ENCODE measurements at places on chromosomes 2 and 18.

DNA sequence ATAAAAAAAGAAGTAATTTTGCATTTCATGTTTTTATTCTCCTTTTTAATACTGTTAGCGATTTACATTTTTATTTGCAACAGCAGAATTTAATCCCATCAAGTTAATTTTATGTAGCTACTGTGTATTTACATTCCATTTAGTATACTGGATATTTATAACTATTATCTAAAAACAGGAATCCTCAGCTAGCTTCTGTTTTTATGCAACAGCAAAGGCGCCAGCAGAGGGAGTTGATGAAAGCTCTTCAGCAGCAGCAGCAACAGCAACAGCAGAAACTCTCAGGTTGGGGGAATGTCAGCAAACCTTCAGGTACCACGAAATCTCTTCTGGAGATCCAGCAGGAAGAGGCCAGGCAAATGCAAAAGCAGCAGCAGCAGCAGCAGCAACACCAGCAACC is 26.2 kb upstream of the SNORC start:
- no peak for DNase-seq

GRCh38 chr18:71398531-71398930 is 1109.7 kb downstream of the SOCS6 start:
- peak; percentile 33 for DNase-seq

DNA sequence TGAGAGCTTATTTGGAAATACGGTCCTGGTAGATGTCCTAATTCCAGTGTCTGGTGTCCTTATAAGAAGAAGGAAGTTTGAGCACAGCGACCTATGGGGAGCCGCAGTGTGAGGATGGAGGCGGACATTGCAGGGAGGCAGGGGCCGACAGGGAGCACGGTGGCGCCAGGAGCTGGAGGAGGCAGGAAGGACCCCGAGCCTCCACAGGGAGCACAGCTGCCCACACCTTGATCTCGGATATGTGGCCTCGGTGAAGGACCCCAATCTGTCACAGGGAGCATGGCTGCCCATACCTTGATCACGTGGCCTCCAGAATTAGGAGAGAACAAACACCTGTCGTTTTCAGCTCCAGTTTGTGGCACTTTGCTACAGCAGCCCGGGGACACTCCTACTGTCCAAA is 461.6 kb upstream of the SALL3 start:
- DNase-seq: no peak

DNA sequence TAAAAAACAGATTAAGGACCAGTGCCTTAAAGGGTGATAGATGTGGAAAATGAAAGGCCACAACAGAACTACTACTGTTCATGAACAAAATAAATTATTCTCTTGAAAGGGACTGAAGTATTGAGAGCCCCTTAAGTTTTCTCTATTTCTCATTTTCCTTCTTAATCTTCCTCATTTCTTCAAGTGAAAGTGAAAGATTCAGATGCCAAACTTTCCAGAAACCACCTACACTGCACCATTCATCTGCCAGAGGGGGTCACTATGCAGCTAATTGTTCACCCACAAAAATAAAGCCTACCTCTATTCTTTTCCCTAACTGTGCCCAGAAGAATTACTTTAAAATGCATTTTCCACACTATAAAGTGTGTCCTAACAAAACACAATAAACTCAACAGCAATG is 140.1 kb downstream of the NR4A2 start:
- DNase-seq: no peak

- DNase-seq: no peak
These were observed 52.3 kb downstream of the PAPOLG start for GRCh38 chr2:60808330-60808801.

DNA sequence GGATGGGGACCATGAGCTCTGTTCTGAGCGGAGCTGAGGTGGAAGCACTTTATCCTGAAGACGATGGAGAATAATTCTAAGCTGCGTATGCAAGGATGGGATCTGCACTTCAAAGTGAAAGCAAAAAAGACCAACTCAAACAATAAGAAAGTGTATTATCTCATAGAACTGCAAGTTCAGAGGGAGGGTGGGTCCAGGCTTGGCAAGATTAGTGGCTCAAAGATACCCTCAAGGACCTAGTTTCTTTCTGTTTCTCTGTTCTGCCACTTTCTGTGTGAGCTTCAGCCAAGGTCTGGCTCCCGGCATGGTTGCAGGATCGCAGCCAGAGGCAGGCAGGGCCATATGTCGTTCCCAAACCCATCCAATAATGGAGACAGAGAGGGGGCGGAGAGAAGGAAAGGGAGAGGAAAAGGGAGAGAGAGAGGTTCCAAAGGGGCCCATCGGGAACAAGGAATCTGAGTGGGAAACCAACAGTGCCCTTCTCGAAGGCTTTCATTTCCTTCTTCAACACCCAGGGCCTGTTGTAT is 169.2 kb upstream of the NCK2 start:
- no peak for DNase-seq

Data from NCI-H187 treated with DMSO at 0.1 percent for 48 hours (cell line).